ENCODE measurements at places on chromosomes 7 and 10. TPM values are rescaled to one million over a fixed set of nuclear protein-coding genes. Genes with fewer than 3 reads are reported as not detected.

DNA sequence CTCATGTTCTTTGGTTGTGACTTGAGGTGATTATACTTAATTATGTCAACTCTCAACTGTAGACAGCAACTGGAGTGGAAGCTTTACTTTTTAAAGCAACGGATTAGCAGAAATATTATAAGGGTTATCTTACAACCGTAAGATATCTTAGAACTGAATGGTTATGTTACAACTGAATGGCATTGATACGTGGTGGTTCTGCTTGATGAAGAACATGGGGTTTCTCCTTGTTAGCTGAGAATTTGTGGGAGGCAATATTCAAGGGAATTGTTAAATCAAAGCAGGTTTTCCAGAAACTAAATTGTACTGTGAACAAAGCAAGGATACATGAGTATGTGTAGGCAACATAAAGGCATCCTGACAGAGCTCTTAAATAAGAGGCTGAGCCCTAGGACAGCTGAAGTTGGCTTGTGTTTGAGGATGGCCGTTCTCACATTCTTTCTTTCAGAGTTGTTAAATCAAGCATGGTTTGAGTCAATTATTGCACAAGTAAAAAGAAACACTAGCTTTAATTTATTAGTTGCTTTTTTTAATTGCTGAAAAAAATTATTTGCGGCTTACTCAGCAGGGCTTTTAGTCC lies 350.0 kb downstream of the PLXDC2 start:
- no peak for DNase-seq

DNA sequence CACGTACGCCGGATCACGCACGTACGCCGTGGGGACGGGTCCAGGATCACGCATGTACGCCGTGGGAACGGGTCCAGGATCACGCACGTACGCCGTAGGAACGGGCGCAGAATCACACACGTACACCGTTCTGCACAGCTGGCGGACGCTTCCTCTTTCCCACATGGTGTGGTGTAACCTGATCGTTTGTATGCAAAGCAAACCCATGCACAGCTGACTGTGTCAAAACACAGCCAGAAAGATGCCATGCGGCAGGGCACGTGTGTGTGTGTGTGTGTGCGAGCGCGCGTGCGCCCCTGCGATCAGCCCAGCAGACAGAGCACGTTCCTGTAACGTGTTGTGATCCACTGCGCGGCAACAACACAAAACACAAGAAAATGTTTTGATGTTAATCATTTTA lies 573.6 kb downstream of the DNAJB6 start:
- no peak for DNase-seq

DNA sequence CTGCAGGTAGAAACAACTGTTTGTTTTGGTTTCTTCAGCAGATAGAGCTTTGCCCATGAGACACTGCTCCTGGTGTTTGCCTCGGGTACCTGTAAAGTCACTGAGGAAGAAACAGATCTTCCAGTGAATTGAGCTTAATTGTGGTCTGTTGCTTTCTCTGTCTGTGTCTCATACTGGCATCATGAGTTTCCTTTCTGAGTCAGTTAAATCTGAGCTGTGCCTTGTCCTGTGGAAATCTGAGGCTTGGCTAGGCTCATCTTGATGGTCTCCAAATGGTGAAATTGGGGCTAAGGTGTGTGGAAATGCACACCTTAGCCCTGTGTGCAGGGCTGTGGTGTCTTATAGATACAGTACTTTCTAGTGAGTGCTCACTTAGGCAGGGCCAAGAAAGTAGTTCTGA lies 67.4 kb downstream of the GBF1 start:
- DNase-seq, result no peak

DNA sequence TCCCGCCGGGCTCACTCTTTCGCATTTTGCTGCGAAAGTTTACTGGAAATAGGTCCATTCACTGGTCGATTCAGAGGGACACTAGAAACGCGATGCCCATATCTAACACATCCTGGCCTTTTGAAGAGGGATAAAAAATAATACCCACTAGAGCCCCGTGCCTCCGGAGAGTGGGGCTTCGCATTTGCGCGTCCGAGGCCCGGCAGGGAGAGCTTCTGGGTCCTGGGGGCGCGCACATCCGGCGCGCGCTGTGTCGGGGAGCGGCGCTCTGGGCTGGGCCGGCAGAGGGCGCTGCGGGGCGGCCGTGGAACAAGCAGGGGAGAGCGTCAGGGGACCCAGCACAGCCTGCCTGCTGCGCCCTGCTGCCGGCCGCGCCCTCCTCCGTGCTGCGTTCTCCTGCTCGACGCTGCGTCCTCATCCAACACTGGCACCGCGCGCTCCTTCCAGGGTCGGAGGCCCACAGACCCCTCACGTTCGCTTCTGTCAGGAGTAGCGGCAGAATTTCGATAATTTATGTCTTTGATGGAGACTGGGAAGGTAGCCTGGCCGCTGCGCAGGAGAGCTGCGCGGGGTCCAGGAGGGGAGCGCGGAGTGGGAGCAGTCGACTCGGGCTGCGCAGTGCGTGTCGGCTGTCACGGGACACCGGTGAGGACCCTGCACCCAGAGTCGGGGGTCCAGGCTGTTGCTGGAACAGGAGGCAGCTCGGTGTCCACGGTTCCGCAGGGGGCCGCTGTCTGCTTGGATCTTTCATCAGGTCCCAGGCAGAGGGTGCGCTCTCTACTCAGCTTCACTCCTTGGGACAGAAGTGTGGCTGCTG lies 41.5 kb upstream of the ZNF32 start:
- DNase-seq, result peak; percentile 96

GRCh38 chr10:1272079-1272776 lies 216.0 kb downstream of the WDR37 start:
- DNase-seq, result no peak

DNA sequence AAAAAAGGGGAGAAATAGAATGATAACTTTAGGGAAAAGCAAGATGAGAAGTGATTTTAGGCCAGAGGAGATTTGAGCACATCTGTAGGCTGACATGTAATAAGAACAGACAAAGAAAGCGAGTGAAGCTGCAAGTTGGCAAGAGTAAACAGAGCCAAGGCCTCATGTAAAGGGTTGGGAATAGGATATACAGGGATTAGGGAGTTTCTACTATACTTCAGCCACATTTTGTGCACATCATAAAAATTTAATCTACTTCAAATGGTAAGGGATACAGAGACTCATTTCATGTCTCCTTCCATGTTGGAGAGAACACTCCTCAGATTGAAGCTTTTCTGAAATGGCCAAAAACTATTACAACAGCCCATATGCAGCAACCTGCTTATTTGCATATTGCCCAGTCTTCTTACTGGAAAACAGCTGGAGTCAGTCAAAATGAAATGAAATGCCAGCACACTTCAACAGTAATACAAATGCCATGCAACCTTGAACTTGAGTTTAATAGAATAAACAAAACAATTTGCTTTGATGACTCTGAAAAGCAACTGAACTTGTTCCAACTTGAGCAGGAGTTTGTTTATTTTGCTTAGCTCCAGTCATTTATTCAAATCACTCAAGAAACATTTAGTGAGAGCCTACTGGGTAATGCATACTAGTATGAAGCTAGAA lies 49.9 kb downstream of the NRCAM start:
- no peak for DNase-seq

- DNase-seq, result peak; percentile 67
Measured at GRCh38 chr10:46318799-46319198, 32.0 kb downstream of the ANTXRL start.

DNA sequence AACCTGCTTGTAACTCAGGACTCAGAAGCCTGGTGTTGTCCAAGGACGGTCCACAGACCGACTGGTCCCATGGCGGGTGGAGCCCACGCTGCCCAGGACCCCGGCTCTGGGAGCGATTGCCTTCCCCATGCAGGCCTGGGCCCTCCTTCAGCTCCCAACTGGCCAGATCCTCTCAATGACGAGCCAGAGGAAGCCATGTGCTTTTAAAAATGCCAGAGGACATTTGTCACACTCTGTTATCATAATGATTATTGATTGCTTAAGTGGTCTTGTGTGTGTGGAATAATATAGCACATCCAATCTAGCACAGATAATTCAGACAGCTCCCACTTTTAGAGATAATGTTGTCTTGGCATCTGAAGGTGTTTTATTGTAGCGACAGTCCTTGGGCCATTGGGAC lies 22.6 kb upstream of the OGDHL start:
- DNase-seq, result no peak

GRCh38 chr7:100089458-100090196 lies 858 bp downstream of the COPS6 start:
- DNase-seq, result no peak

DNA sequence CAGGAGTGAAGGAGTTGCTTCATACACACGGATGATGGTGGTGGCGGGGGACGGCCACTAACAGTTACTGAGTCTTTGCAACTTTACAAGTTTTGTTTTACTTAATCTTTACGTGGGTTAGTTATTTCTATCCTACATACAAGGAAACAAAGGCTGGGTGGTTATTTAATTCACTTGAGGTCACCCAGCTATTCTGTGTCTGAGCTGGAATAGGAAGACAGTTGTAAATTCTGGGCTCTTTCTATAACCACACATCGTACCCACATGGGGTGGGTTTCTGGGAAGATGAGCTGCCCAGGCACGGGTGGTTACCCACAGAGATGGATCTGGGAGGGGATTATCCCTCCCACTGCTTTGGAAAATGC lies 137.9 kb downstream of the ANLN start:
- DNase-seq, result no peak

CASTOR2 gene
- 51.2 TPM for total RNA-seq

DNA sequence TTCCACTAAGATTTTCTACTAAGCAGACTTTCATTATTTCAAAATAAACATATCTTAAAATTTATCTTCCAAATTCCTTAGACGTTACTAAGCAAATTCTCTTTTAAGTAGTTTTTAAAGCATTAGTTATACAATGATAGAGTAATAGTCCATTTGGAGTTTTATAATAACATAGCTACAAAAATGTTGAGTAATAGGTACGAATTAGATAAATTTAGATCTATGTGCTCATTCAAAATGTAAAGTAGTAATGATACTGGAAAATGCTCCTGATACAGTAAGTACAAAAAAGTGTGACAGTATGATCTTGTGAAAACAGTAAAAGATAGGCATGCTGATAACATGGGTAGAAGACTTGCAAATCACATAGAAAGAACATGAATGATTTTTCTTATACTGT lies 4.5 kb downstream of the DMTF1 start:
- DNase-seq, result no peak

LRRD1 gene
- 0.25 TPM for total RNA-seq

GRCh38 chr10:113213035-113213434 lies 263.0 kb downstream of the TCF7L2 start:
- DNase-seq, result no peak

- peak; percentile 65 for DNase-seq
Measured at GRCh38 chr7:28533731-28534531, 121.6 kb downstream of the CREB5 start.

DNA sequence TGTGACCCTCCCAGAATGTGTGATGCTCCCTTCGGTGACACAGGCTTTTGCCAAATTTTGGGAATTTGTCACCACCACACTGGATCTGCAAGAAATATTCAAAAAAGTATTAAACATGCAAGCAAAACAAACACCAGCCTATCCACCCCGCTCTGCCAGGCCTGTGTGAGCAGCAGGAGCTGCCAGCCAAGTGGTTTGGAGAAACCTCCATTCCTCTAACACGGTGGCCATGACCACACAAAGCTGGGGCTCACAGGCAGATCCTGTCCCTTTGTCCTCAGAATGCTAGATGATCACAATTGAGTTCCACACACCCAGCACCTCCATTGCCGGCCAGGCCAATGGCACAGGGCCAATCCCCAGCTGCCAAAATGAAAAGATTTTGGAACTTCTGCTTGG lies 261.9 kb upstream of the PPP2R2D start:
- DNase-seq, result no peak

DNA sequence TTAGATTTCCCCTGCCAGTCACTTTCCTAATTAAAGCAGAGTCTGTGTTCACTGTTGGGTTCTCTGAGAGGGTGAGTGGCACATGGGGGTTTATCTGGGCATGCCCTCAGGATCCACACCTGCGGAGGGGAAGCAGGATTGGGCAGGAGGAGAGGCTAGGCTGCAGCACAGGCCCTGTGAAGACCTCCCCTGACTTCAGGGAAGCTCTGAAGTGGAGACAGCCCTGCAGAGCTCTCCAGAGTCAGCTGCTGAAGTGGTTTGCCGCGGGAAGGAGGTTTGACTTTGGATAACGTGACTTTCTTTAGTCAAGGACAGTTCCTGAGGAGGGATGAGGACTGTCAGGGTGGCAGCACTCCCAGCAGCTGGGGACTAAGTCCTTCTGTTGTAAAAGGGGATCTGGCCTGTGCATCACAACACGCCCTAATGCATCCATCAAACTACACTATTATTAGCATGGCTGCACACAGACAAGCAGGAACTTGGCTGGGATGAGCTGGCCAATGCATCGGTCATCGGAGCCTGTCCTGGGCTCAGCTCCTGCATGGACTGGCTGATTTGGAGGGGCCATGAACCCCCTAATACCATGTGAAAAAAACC lies 50.9 kb upstream of the LEP start:
- no peak for DNase-seq

DNA sequence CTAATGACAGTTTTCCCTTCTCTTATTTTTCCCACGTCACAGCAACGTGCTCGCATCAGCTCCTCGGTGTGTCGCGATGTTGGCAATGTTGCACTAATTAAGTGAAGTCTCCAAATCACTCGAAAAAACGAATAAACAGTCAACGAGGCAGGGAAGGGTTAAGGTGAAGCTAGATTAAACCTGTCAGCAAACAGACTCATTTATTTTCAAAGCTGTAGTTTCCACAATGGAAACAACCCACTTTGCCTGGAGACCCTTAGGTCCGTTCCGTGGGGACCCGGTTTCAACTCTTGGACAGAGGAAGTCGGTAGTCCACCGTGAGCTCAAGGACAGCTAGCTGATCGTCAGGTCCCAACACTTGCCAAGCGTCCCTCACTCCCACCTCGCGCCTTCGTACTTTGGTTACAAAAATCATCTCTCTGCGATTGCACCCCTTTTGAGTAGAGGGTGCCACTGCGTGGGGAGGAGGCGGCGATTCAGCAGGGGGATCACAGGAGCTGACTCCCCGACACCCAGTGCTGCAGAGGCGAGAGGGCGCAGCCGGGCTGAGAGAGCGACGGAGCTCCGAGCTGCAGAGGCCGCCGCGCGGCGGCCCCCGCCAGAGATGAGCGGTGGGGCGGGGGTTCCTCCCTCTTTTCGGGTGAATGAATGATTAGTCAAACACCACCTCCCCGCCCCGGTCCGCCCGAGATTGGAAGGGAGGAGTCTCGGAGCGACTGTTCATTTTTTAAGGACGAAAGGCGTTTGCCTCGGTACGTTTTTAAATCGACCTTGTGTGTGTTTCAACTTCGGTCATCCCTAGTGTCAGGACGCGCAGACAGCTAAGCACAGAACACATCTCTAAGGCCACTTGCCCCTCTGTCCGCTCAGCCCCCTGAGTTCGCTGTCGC lies 1.3 kb upstream of the BMPER start:
- DNase-seq, result peak; percentile 77

DNA sequence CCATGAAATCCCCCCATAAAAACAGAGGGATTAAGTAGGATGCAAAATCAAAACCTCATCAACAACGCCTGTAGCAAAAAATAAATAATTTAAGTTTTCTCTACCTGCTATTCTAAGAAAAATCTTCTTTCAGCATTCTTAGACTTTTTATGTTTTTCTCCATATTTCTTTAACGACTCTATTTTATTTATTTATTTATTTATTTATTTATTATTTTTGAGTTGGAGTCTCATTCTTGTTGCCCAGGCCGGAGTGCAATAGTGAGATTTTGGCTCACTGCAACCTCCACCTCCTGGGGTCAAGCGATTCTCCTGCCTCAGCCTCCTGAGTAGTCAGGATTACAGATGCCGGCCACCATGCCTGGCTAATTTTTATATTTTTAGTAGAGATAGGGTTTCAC lies 192.5 kb downstream of the SEMA3E start:
- DNase-seq, result no peak

GRCh38 chr10:131027256-131027655 lies 284.3 kb downstream of the TCERG1L start:
- no peak for DNase-seq

ASB10 gene
- total RNA-seq, result 10.8 TPM

FAM25C gene
- total RNA-seq, result not detected

- DNase-seq, result no peak
Measured at GRCh38 chr7:121032645-121033460, 44.3 kb downstream of the CPED1 start.

Data from right cardiac atrium (tissue), 5 donors.